T-helper 17 cell (primary cell): ENCODE measurements at places on chromosomes 5 and 9. TPM values are rescaled to one million over a fixed set of nuclear protein-coding genes. Genes with fewer than 3 reads are reported as not detected.

- no peaks in the 10 kb centered on the region for H3K4me1 ChIP-seq
- no peaks in the 10 kb centered on the region for H3K36me3 ChIP-seq
- H3K4me3 ChIP-seq = no peak overlapping the region
- DNase-seq = no peak
- H3K27me3 ChIP-seq = no peaks in the 10 kb centered on the region
Measured at GRCh38 chr9:82129708-82130107, 141.1 kb downstream of the SPATA31D1 start.

Gene GLE1
- total RNA-seq = 14.4 TPM

DNA sequence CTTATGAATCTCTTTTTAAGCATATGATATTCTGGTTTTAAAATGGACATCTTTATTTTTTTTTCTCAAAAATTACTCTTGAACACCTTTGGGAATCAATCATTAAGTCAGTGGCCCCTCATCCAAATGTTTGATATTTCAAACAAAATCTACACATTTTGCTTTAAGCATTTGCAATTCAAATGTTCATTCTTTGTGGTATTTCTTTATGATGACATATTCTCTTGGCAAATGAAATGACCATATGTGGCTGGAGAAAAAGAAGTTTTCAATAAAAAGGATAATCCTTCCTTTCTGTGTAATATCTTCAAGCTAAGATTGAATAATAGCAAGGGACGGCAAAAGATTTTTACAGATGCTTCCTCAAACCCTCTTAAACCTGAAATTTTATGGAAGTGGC lies 420.8 kb downstream of the MTRR start:
- H3K36me3 ChIP-seq = no peaks in the 10 kb centered on the region
- H3K4me1 ChIP-seq = no peaks in the 10 kb centered on the region
- no peak overlapping the region for H3K4me3 ChIP-seq
- no peak for DNase-seq
- no peaks in the 10 kb centered on the region for H3K27me3 ChIP-seq
- H3K27ac ChIP-seq = no peak overlapping the region

Gene AP3S1
- 44.5 TPM for total RNA-seq

Gene FSTL4
- 0.26 TPM for total RNA-seq

GRCh38 chr5:52283221-52283620 lies 504.5 kb upstream of the ITGA1 start:
- no peaks in the 10 kb centered on the region for H3K27me3 ChIP-seq
- H3K4me3 ChIP-seq = no peak overlapping the region
- no peak for DNase-seq
- no peak overlapping the region for H3K27ac ChIP-seq

Gene PCDHGA6
- total RNA-seq = 0.10 TPM

- H3K4me1 ChIP-seq = peaks cover 16% of the 10 kb centered on the region
- DNase-seq = no peak
- H3K4me3 ChIP-seq = no peak overlapping the region
- no peak overlapping the region for H3K27ac ChIP-seq
- peaks cover 8% of the 10 kb centered on the region for H3K36me3 ChIP-seq
Measured at GRCh38 chr5:6745706-6746222, 32.5 kb downstream of the TENT4A start.

DNA sequence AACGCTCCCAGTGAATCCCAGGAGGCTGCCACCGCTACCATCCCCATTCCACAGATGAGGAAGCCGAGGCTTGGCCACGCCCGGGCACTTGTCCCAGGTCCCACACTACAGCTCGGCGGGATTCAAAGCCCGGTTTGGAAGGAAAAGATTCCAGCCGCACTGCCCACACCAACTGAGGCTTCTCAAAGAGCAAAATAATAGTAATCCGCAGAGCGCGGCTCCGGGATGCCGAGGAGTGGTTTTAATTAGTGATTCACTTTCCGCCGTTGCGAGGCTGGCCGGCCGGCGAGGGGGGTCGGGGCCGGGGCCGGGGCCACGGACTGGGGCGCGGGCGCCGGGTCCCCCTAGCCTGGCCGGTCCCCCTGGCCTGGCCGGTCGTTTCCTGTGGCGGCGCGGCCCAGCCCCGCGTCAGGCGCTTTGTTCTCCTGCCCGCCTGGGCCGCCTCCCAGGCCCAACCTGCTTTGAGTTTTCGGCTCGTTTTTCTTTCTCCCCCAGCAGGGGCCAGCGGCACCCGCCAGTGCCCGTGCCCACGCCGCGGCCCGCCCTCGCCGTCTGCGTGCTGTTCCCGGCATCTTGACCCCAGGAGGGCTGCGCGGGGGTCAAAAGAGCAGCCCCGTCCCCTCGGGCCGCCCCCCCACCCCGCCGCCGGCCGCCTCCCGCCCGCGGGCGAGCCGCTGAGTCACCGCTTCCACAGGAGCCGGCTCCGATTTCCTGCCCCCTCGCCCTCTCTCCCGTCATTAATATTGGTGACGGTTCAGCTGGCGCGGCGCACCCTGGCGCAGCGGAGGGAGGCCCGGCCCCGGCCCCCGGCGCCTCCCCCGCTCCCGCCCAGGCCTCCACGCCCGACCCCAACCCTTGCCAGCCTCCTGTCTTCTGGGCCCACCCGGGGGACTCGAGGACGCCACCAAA lies 31.2 kb downstream of the FGF18 start:
- no peak for DNase-seq
- H3K27ac ChIP-seq = no peak overlapping the region
- H3K4me1 ChIP-seq = peaks cover 5% of the 10 kb centered on the region
- H3K36me3 ChIP-seq = peaks cover 4% of the 10 kb centered on the region

GRCh38 chr5:100840789-100841188 lies 62.3 kb downstream of the ST8SIA4 start:
- H3K27me3 ChIP-seq = no peaks in the 10 kb centered on the region
- peaks cover 35% of the 10 kb centered on the region for H3K4me1 ChIP-seq
- H3K4me3 ChIP-seq = peak overlapping the region; percentile 88
- peak overlapping the region; percentile 93 for H3K27ac ChIP-seq
- no peak for DNase-seq
- peaks cover 5% of the 10 kb centered on the region for H3K36me3 ChIP-seq

Gene IL17B
- not detected for total RNA-seq

GRCh38 chr5:122743261-122743660 lies 31.6 kb upstream of the SNX2 start:
- peaks cover 8% of the 10 kb centered on the region for H3K27me3 ChIP-seq
- H3K4me1 ChIP-seq = no peaks in the 10 kb centered on the region
- no peak overlapping the region for H3K4me3 ChIP-seq
- no peak overlapping the region for H3K27ac ChIP-seq

Gene SLC36A2
- total RNA-seq = not detected

- H3K4me3 ChIP-seq = no peak overlapping the region
- H3K27me3 ChIP-seq = no peaks in the 10 kb centered on the region
Measured at GRCh38 chr9:136587145-136587943, 41.5 kb upstream of the NOTCH1 start.

GRCh38 chr5:95664204-95664786 lies 17.7 kb downstream of the RFESD start:
- no peak overlapping the region for H3K4me3 ChIP-seq
- H3K4me1 ChIP-seq = peaks cover 2% of the 10 kb centered on the region
- H3K36me3 ChIP-seq = peaks cover 4% of the 10 kb centered on the region
- H3K27ac ChIP-seq = no peak overlapping the region

DNA sequence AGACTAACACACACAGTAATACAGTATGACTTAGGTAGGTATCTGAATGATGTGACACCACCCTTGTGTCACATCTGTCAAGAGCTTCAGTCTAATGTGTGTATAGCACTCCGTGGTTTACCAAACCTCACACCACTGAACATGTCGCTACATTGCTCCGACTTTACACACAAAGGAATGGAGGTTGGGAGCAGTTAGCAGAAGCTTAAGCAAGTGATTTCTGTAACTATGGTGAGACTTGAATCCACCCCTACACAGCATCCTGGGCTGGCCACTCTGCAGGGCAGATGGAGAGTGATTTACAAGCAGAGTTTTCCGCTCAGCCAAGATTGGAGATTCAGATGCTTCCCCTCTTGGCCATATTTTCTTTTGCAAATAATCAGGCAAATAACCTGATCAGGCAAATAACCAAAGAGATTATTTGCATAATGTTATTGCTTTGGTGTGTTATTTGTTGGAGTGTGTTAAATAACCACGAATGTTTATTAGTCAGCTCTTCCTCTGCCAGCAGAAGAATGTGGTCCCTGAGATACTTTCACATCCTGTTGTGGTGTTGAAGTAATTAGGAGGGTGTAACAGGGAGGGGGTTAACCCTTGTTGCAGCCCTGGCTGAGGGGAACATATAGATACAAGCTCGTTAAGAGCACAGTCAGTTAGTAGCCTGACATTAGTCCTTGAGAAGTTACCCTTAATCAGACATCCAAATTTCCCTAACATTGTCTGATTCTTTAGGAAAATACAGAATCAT lies 92.8 kb downstream of the SNX18 start:
- no peaks in the 10 kb centered on the region for H3K27me3 ChIP-seq
- DNase-seq = no peak
- peak overlapping the region; percentile 0 for H3K27ac ChIP-seq
- peak overlapping the region; percentile 84 for H3K4me3 ChIP-seq

GRCh38 chr5:74493411-74493810 lies 147.1 kb downstream of the ENC1 start:
- no peak overlapping the region for H3K4me3 ChIP-seq
- no peaks in the 10 kb centered on the region for H3K36me3 ChIP-seq
- peaks cover 28% of the 10 kb centered on the region for H3K27me3 ChIP-seq

DNA sequence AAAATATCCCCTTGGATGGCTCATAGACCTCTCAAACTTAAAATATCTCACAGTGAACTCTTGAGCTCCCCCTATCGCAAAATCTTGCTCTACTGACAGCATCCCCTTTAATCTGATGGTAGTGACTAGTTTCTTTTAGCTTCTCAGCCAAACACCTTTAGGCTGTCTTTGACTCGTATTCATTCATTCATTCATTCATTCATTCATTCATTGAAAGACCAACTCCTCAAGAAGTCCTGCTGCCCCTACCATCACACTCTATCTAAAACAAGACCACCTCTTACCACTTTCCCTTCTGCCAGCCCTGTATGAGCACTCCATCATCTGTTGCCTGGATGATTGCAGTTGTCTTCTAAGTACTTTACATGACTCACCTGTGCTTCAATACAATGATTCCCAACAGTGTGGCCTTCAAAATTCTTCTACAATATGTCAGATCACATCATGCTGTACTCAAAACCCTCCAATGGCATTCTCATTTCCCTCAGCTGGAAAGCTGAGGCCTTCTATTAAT lies 46.8 kb downstream of the ITGA2 start:
- H3K36me3 ChIP-seq = no peaks in the 10 kb centered on the region
- peaks cover 20% of the 10 kb centered on the region for H3K4me1 ChIP-seq
- H3K4me3 ChIP-seq = no peak overlapping the region
- no peak overlapping the region for H3K27ac ChIP-seq

DNA sequence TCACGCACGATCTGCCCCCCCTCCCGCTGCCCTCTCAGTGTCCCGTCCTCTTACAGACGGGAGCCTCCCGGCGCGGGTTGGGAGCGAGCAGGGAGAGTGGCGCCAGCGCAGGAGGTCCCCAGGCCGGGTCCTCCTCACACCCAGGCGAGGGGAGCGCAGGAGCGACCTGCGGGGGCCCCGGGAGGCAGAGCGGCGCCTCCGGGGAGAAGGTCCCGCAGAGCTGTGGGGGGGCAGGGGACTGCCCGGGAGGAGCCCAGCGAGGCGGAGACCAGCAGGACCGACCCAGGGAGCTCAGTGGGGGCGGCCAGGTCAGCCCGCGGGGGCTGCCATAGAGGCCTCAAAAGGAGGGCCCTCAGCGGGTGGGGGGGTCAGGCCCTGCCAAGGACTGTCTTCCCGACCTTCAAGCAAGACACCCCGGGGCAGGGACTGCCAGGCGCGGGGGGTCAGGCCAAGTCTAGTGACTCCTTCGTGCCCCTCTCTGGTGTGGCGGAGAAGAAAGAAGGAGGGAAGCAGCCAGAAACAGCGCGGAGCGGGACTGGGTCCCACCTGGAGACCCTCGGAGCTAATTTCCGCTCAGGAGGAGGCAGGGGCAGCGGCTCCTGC lies 123.3 kb upstream of the ERCC6L2 start:
- peaks cover 10% of the 10 kb centered on the region for H3K4me1 ChIP-seq
- no peak for DNase-seq
- no peak overlapping the region for H3K4me3 ChIP-seq
- H3K27me3 ChIP-seq = peaks cover 12% of the 10 kb centered on the region
- H3K36me3 ChIP-seq = peaks cover 6% of the 10 kb centered on the region
- no peak overlapping the region for H3K27ac ChIP-seq

GRCh38 chr5:73816656-73817420 lies 190.8 kb downstream of the ARHGEF28 start:
- H3K4me3 ChIP-seq = no peak overlapping the region
- H3K27ac ChIP-seq = no peak overlapping the region
- no peaks in the 10 kb centered on the region for H3K4me1 ChIP-seq
- H3K27me3 ChIP-seq = peaks cover 44% of the 10 kb centered on the region

- H3K27ac ChIP-seq = no peak overlapping the region
- H3K4me3 ChIP-seq = no peak overlapping the region
- peaks cover 4% of the 10 kb centered on the region for H3K36me3 ChIP-seq
- peaks cover 24% of the 10 kb centered on the region for H3K27me3 ChIP-seq
- H3K4me1 ChIP-seq = peaks cover 6% of the 10 kb centered on the region
Measured at GRCh38 chr5:79505138-79505537, 8.8 kb downstream of the HOMER1 start.

- peaks cover 22% of the 10 kb centered on the region for H3K4me1 ChIP-seq
- no peak for DNase-seq
- peak overlapping the region; percentile 81 for H3K27ac ChIP-seq
- peaks cover 24% of the 10 kb centered on the region for H3K27me3 ChIP-seq
- H3K36me3 ChIP-seq = peaks cover 2% of the 10 kb centered on the region
- peak overlapping the region; percentile 92 for H3K4me3 ChIP-seq
Measured at GRCh38 chr5:108727236-108727650, 20.5 kb upstream of the FER start.

GRCh38 chr5:206927-207536 lies 10.9 kb downstream of the CCDC127 start:
- H3K4me3 ChIP-seq = no peak overlapping the region
- H3K4me1 ChIP-seq = peaks cover 17% of the 10 kb centered on the region
- no peak overlapping the region for H3K27ac ChIP-seq
- no peak for DNase-seq
- no peaks in the 10 kb centered on the region for H3K27me3 ChIP-seq

DNA sequence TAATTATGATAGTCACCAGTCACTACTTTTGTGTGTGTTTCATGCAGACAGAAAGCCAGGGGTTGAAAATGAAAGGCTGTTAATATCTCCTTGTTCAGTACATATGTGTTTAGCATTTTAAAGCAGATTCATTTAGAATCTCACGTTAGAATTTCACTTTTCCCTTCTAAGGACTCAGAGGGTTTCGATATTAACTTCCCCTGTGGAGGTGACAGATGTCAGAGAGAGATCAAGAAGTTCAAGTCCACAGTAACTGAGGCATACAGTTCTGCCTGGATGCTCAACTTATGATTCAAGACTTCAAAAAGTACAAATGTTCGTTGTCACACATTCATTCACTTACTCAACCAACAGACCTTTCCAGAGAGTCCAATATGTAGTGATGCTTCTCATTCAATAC lies 251.1 kb downstream of the EBF1 start:
- H3K4me1 ChIP-seq = no peaks in the 10 kb centered on the region
- H3K36me3 ChIP-seq = no peaks in the 10 kb centered on the region
- DNase-seq = no peak
- H3K27me3 ChIP-seq = peaks cover 26% of the 10 kb centered on the region

DNA sequence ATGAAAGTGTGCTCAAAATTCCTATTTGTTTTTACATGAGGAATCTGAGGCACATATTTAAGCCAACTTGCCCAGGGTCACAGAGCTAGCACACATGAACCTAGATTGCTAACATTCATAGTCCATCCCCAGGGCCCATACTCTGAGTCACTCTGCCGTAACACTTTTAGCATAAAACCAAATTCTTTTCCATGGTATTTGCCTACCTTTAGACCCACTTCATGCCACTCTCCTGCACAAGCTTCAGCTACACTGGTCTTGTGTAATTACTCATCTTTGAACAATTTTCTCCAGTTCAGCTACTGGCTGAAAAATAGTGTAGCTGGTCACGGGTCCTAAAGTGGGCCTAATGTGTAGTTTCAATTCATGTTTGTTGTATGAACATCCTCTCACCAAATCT lies 200.7 kb downstream of the SLC12A2 start:
- H3K27me3 ChIP-seq = peaks cover 11% of the 10 kb centered on the region
- no peaks in the 10 kb centered on the region for H3K36me3 ChIP-seq
- DNase-seq = no peak

Gene PRDM9
- not detected for total RNA-seq
